Stimulated activated CD8-positive, alpha-beta memory T cell treated with anti-CD3 and anti-CD28 coated beads, Interleukin-4, amount 100 ng/mL, for 48 hours (primary cell): ENCODE measurements at places on chromosomes 3 and 15.
A peak's percentile ranks its signal among the peaks of the same experiment; 100 is the strongest.

DNA sequence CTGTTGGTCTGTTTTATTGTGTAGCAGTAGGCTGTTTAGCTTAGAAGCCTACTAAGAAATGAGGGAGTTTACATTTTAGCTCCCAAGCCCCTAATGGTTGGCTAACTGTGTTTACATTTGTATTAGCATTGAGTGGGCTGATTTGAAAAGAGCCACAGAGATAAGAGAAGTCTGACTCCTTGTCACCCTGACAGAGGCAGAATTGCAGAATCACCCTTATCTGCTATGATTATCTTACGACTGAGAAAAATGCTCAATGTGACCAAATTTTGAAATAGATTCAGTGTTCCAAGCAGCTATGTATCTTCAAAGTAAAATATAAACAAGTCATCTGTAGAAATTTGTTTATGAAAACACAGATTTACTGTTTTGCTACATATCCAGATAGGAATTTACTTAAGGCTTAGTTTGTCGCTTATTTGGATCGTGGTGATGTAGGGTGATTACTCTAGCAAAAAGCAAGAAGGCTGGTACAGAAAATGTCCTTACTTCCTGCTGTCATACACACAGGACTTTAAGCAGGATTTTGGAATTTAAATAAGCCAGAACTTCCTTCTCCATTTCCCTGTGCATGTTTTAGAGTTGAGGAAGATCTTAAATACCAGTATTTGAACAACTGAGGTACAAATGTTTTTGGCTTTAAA, 19.0 kb downstream of the SEMA6D start:
- DNase-seq: no peak

GRCh38 chr3:36823806-36824205, 59.5 kb upstream of the DCLK3 start:
- DNase-seq: no peak

DNA sequence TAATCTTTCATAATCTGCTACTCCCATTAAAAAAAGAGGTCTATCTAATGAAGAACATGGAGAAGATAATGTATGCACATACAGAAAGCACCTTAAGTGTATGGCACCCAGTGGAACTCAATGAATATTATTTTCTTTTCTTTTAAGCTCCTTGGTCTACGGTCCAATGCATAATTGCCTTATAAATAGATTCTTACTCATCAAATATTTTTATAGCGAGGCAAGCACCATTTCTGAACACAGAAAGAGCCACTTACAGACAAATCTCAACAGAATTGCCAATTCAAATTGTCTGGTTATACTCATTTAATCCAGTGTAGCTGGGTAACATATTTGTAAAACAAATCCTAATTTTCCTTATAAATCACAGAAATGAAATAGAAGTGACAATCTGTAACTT, 6.3 kb downstream of the PDZRN3 start:
- no peak for DNase-seq

- no peak for DNase-seq
These were observed 17.1 kb upstream of the RASA2 start for GRCh38 chr3:141469720-141470119.

GRCh38 chr3:35635926-35636683, 3.2 kb upstream of the ARPP21 start:
- no peak for DNase-seq

GRCh38 chr15:75750261-75751050, 37.8 kb upstream of the CSPG4 start:
- DNase-seq: no peak

DNA sequence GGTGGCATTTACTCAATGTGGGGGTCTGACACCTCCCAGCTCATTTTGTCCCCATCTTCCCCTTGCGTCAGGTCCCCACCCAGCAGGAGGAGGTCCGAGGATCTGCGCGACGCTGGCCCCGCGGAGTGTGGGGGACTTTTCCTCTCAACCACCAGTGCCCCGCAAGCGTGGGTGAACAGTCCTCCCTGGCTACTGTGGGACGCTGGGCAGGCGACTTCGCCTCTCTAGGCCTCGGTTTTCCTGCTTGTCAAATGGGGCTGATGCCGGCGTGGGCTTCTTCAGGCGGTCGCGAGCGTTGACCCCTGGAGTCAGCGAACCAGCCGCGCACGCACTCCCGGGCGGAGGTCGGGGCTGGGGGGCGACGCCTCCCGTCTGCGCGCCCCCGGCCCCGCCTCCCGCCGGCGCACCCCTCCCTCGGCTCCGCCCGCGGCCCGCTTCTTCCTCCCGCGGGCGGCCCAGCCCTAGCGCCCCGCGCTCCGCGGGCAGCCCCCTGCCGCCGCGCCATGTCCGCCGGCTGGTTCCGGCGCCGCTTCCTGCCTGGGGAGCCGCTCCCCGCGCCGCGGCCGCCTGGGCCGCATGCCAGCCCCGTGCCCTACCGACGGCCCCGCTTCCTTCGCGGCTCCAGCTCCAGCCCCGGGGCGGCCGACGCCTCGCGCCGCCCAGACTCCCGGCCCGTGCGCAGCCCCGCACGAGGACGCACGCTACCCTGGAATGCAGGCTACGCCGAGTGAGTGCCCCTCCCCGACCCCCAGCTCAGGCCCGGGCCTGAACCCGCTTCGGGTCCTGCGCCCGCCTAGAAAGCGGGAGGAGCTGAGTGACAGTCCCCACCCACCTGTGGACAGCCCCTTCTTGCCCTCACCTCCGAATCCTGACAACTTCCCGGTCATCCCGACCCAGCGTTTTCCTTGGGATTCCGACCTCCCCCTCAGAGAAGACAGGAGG, at the start of gene PPM1M:
Gene PPM1M, plus strand, starts transcription at position 438 of the 942 bp plus-strand sequence. Its CDS starts 66 bp downstream, at position 504.
- DNase-seq: peak; percentile 72

DNA sequence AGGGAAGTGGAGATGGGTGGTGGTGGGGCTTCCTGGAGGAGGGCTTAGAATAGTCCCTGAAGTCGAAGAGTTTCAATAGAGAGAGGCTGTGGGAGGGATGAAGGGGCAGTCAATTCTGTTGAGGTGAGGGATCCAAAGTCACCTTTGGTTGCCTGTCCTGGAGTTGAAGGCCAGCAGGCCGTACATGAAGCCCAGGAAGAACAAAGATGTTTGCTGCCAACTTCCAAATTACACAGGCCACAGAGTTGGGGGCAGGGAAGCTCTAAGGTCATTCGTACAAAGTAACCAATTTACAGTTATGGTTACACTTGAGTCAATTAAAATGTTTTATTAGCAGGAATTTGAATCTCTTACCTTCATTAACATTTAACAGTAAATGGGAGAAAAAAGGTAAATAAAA, 77.9 kb downstream of the FOXB1 start:
- DNase-seq: no peak

DNA sequence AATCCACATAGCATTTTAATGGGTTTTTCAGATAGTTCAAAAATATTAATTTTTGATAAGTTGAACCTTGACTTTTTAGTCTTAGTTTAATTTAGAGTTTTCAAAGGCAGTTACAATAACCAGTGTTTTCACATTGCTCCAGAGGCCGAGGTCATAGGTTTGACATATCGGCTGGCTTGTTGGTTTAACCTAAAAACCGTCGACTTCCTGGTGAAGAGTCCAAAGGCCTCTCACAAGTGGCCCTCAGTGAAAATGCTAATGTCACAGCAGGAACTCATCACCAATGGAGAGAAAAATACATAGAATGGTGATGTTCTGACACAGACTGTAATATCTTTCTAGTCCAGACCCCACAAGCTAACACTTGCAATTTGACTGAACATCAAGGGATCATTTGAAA, 642.3 kb downstream of the PLOD2 start:
- no peak for DNase-seq

- no peak for DNase-seq
These were observed 19.8 kb upstream of the STRIT1 start for GRCh38 chr3:155313300-155313699.

GRCh38 chr3:87077355-87077754, 86.4 kb upstream of the VGLL3 start:
- no peak for DNase-seq

GRCh38 chr15:60328852-60329443, 68.8 kb downstream of the ANXA2 start:
- peak; percentile 49 for DNase-seq

GRCh38 chr3:64361962-64362735, 136.9 kb upstream of the PRICKLE2 start:
- no peak for DNase-seq

DNA sequence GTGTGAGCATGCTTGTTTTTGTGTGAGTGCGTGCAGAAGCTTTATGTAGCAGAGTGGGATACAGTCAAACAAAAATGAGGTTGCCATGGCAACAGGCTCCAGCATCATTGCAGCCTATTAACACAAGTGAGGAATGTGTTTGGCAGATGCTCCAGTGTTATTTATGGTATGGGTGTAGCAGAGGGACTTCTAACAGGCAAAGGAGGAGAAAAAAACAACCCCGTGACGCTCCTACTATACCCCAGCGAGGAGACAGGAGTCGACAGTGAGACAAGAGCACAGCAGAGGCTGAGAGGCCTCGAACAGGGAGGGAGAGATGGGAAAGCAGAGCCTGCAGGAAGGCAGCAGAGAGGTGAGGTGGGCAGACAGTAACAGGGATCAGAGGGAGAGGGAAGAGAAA, 4.9 kb downstream of the ADCY5 start:
- no peak for DNase-seq

GRCh38 chr3:129619726-129620162, 13.3 kb upstream of the PLXND1 start:
- DNase-seq: no peak

GRCh38 chr15:42175671-42176070, 19.2 kb upstream of the PLA2G4F start:
- no peak for DNase-seq

GRCh38 chr3:191253089-191253799, 54.2 kb downstream of the OSTN start:
- no peak for DNase-seq

- DNase-seq: no peak
These were observed 976 bp downstream of the DIS3L start for GRCh38 chr15:66294157-66294931.

GRCh38 chr3:64187065-64187959, 38.0 kb downstream of the PRICKLE2 start:
- no peak for DNase-seq

DNA sequence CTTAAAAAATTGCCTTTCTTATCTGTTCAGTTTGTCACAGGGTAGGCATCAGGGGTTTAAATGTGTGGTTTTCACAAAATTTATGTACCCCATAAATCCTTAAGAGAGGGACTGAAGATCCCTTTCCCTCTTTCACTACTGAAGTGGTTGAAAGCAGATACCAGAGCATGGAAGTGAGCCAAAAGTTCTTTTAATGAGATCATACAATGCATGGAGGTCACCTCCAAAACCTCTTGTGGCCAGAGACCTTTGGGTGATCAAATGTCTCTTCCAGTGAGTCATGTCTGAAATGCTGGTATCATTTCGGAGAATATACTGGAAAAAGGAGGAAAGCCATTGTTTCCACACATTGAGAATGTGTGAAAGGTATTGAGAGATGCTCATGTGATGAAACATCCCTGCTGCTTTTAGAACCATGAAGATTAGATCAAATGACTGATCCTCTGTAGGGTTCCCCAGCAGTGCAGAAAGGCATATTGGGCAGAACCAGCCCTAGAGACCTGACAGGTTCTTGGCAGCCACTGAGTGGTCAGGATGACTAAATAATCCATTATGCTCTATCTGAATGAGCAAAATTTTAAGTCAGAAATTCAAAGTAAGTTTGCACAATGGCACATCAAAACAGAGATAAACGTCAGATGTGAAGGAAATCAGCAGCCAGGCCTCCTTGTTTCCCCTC, 165.8 kb upstream of the SLC2A2 start:
- no peak for DNase-seq

- no peak for DNase-seq
These were observed 56.6 kb upstream of the CSTA start for GRCh38 chr3:122268257-122269024.

DNA sequence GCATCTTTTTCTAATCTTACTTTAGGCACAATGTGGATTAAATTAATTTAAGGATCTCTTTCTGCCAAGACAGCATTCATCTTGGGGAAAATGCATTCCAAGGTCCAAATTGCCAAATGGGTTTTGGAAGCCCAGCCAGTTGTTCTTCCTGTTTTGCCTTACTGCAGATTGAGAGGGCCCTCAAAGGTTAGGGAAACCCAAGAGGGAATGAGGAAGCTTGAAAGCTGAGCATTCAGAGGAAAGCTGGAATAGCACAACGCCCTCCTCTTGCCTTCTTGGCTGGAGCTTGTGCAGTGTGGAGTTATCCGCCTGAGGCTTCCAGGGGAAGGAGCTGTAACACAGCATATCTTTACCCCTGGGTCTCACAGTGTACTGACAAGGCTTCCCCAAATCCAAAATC, 18.2 kb upstream of the SACM1L start:
- no peak for DNase-seq

GRCh38 chr3:145144361-145144760, 1016.6 kb downstream of the PLOD2 start:
- DNase-seq: no peak

DNA sequence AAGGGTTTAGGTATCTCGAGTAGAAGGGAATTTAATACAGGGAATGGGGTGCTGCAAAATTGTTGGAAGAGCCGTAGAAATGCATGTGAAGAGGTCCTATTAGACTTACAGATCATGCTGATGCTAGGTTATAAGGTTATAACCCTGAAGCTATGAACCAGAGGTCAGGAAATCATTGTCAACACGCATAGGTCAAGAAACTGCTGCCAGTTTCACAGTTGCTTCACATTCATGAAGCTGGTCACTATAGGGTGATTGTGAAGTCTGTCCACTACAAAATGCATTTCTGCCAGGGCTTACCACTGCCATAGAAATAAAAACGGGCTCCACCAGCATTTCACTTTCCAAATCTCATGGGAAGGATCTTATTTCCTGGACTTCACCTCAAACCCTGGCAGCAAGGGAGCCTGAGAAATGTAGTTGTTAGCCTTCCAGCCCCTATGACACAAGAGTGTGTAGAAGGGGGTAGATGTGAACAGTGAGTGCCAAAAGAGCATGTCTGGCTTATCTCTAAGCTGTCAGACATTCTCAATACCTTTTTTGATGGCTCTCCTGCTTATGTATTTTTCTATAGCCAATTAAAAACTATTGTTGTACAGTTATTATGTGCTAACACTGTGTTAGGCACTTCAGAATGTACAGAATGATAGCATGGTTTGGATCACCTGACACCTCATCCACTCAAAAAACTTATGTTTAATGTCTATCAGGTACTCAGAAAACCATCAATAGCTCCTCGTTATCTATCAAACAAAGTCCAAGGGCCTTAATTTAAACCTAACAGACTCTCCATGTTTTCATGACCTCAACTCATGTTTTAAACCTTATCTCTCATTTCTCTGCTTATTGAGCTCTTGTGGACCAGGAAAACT, 148.3 kb upstream of the TSC22D2 start:
- no peak for DNase-seq

DNA sequence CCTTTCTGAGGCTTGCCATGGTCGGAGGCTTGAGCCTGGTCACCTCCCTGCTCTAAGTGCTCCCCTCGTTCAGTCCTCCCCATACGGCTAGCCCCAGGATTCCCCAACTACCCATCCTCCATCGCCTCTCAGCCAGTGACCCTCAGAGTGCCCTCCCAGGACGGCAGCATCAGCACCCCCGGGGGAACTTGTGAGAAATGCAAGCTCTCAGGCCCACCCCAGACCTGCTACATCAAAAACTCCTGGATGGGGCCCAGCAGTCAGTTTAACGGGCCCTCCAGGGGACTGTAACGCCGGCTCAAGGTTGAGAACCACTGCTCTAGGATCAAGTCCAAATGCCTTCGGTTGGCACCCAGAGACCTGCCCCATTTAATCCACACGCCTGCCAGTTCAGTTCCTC, 6.9 kb downstream of the ADAMTS17 start:
- no peak for DNase-seq

- DNase-seq: no peak
These were observed 1050.6 kb upstream of the ALCAM start for GRCh38 chr3:104316118-104316517.

GRCh38 chr3:126270145-126270811, 86.9 kb downstream of the KLF15 start:
- DNase-seq: peak; percentile 16
